ENCODE measurements at places on chromosomes 6 and 20.

- DNase-seq, result no peak
Measured at GRCh38 chr6:168276576-168277273, 42.9 kb downstream of the DACT2 start.

DNA sequence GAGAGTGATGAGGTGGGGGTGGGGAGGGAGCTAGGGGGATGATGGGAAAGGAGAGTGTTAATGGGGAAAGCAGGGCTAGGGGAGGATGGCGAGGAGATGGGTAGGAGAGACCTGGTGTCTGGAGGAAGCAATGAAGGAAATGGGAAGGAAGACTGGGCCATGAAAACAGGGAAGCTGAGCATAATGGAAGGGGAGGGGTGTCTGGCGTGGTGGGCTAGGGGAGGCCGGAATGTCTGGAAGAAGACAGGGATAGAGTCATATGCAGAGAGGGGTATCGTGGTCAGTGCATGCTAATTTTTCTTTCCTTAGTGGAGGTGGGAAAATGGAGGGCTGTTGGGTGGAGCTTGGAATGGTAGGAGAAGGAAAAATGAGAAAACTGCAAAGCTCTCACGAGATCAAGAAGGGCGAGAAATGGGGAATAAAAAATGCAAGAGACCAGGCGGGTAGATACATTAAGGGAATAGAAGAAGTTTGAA lies 423 bp downstream of the KLHDC3 start:
- peak; percentile 4 for DNase-seq

- DNase-seq, result no peak
Measured at GRCh38 chr6:142848156-142848555, 96.8 kb downstream of the HIVEP2 start.

DNA sequence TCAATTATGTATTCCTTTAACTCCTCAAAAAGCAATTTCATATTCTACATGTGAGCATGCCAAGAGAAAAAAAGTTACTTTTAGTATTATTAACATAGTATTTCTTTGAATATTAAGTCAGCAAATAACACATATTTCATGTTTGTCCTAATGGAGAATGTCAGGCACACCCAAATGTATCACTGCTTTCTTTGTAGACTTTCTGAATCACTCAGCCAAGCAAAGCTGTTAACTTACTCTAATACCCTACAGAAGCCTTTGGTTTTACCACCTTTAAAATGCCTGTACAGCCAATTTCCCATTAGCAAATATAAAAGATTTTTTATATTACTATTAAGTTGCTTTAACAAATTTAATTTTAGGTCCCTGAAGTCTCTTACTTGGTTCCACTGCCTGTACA lies 23.8 kb downstream of the FRK start:
- no peak for DNase-seq

GRCh38 chr6:43243664-43244321 lies 512 bp downstream of the TTBK1 start:
- DNase-seq, result no peak

GRCh38 chr20:7346562-7346961 lies 579.1 kb downstream of the BMP2 start:
- DNase-seq, result no peak

DNA sequence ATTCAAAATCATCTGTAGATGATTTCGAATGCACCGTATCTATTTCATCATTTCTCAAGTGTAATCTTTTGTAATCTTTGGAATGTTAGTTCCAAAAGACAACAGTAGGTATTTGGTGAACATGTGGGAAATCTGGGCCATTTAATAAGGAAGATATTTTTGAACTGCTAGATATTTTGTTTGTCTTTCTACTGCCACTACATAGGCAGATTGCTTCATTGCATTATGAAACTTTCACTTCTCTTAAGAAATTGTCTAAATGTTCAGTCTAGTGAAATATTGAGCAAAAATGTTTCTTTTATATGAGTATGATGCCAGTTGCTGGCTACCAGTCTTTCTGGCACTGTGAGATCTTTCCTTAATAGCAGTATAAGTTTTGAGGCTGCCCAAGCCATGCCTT lies 527.8 kb upstream of the RNF217 start:
- DNase-seq, result no peak

GRCh38 chr20:40664891-40665290 lies 24.1 kb downstream of the MAFB start:
- no peak for DNase-seq

- no peak for DNase-seq
Measured at GRCh38 chr6:43945768-43946080, 175.7 kb downstream of the VEGFA start.

- DNase-seq, result no peak
Measured at GRCh38 chr6:5199702-5200101, 61.0 kb downstream of the LYRM4 start.

- DNase-seq, result no peak
Measured at GRCh38 chr6:7745942-7746341, 20.0 kb downstream of the BMP6 start.

GRCh38 chr6:43705996-43706395 lies 18.4 kb upstream of the MRPS18A start:
- no peak for DNase-seq

Measured in fibroblast of skin of left quadriceps (primary cell).